ENCODE measurements at places on chromosomes 16 and 17.
A peak's percentile ranks its signal among the peaks of the same experiment; 100 is the strongest.

GRCh38 chr16:65989861-65990604, 376.5 kb upstream of the CDH5 start:
- DNase-seq, result no peak

DNA sequence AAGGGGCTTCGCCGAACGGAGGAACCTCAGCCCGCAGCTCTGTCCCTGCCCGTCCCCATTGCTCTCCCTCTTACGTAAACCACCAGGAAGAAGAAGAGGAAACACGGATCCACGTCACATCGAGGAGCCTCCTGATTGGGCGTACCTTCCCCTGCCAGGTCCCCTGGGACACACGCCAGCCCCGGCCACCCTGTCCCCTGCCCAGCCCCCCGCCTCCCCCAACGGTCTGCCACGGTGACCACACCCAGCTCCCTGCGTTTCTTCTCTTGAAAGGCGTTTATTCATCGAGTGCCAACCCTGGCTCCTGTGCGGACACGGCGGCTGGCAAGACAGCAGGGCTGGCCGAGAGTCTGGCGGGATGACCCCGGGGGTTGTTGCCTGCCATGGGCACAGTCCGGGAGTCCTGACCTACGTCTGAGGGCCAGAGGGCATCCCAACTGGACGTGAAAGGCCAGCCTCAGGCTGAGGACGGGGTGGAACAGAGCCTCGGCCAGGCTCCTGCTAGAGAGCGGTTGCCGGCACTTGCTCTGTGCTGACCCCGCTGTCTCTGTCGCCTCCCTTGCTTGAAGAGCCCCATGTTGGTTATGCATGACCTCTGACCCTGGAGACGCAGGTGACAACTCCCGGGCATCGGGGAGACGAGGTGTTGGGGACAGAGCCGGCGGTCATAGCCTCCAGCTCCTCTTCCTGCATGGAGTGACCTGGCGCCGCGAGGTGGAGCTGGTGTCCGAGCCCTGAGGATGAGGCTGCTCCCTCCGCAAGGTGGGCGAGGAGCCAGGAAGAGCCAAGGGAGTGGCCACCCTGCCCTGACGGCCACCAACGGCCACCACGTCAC, 40.5 kb upstream of the ACSF3 start:
- no peak for DNase-seq

DNA sequence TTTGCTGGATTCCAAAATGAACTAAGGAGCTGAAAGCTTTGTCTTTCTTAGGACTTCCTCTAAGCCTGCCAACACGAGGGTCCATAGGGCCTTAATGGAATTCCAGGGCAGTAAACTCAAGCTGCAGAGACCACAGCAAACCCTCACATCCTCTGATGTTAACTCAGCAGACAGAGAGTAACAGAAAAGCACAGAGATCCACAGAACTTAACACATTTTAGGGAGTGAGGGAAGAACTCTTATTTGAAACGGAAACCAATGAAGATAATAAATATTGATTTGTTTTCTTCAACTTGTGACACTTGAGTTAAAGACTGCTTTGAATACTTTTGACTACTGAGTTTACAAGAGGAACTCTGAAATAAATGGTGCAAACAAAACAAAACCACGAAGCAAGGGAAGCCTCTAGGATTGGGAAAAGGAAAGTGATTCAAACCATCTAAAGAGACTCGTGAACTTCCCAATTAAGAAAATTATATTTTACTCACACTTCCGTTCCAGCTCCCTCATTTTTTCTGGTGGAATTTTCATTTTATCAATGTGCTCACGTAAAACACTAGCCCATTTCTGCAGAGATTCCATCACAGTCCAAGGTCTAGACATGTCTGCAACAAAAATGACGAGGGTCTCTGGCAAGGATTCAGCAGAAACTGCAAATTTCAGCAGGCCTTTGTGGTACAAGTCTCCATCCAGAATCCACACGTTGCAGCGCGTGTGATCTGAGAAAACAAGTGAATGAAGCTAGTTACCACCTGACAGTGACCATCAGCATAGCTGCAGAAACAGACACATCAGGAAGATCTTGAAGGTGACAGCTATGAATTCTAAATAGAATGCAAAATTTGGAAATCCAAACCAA, 9.2 kb downstream of the DYNC1LI2 start:
- no peak for DNase-seq

- DNase-seq, result no peak
Measured at GRCh38 chr16:28932339-28933141, 769 bp downstream of the CD19 start.

- DNase-seq, result no peak
Measured at GRCh38 chr16:23504076-23504452, 6.2 kb downstream of the GGA2 start.

DNA sequence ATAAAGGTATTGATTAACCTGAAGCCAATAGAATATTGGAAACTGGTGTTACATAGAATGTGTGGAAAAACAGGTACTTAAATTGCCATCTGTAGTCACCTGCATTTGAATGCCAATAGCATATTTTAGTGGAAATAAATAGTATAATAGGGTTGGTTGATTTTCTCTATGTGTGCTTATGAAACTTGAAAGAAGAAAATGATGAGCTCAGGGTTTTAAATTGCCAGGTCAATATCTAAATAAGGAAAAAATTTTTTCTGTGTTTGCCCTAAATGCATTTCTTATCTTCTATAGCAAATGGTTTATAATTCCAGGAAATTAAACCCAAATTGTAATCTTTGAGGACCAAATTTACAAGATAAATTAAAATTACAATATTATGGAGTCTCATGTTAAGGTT, 626.6 kb downstream of the CDH8 start:
- DNase-seq, result no peak

DNA sequence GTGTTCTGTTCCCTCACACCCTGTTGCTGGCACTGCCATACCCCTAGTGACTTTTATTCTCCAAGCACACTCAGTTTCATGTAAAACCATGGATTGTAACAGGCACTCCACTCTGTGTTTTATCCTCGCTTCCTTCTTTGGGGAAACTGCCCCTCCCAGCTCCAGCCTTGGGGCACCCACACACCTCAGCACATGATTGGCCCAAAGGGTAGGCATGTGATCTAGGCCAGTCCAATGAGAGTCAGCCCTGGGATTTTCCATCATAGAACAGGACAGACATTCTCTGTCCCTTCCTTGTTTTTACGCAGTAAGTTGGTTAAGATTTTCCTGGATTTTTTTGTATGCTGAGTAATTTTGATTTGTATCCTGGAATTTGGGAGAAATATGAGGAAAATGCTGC, 115.4 kb downstream of the C16orf95 start:
- DNase-seq, result no peak

DNA sequence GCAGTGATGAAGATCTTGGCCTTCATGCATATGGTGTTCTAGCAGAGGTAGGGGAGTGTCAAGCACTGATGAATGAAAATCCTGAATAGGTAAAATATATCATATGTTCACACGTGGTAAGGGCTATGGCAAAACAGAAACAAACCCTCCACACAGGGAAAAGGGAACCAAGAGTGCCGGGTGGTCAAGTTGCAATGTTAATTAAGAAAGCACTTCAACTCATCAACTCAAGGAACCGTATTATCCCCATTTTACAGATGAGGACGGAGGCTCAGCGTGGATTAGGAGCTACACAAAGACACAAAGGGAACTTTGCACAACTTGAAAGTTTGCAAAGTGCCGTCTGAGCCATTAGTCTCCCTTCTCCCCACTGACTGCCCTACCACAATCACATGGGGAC, 28.1 kb upstream of the MEOX1 start:
- no peak for DNase-seq

DNA sequence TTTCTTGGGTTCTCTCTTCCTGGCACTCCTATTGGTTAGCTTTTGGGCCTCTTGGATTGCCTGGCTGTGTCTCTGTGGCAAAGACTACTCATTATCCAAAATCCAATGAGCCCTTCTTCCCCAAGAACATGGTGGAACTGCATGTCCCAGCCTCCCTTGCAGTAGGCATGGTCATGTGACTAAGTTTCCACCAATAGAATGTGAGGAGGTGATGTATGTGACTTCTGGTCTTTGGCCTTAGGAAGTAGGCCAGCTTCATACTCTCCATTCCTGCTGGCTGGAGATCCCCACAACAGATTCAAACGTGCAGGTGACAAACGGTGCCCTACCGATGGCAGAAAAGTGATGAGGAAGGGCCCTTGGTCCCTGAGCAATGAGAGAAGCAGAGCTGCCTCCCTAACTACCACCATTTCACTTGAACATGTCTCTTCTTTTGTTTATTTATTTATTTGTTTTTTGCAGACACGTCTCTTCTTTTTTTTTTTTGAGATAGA, 17.3 kb upstream of the SPN start:
- DNase-seq, result no peak

DNA sequence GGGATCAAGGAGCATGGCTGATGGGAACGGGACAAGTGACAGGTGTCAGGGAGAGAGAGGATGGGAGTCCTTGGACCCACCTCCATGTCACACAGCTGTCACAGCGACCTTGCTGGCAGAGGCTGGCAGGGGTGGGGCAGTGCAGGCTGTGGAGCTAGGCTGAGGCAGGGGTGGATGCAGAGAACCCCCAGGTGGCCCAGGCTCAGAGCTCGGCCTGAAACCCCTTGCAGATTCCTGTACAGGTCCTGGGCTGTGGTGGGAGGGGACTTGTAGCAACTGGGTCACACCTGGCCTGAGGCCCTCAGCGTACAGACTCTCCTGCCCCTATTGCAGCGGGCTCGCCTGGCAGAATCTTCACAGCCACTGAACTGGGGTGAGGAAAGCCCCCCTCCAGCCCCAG, 174.1 kb downstream of the NTN1 start:
- no peak for DNase-seq

DNA sequence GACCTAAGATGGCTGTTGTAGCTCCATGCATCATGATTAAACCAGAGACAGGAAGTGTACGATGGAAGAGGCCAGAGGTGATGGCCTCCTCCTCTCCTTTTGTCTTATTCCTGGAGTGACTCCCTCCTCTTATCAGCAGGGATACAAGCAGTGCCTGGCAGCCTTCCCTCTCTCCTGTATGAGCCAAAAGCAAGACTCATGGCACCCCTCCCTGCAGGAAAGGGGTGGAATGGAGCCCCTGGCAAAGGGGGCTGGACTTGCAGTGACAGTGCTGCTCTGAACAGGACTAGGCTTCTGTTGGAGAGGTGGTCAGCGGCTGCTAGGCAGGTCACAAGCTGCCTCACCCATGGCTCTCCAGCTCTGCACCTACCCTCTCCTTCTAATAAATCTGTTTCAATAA, 8.4 kb downstream of the TXNL4B start:
- no peak for DNase-seq

- no peak for DNase-seq
Measured at GRCh38 chr17:263271-263670, 81.8 kb upstream of the DOC2B start.

DNA sequence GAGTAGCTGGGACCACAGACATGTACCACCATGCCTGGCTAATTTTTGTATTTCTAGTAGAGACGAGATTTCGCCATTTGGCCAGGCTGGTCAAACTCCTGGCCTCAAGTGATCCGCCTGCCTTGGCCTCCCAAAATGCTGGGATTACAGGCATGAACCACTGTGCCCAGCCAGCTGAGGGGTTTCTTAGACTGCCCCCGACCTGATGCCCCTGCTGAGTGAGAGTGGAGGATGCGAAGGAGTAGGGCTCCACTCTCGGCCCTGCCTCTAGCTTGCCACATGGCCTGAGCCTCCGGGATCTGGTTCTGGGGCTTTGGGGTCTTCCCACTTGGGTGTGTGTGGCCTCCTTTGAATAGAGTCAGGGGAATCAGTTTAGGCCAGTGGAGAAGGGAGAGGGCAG, 11.0 kb downstream of the GPR179 start:
- no peak for DNase-seq

GRCh38 chr17:55570391-55570790, 59.1 kb upstream of the SMIM36 start:
- no peak for DNase-seq

- no peak for DNase-seq
Measured at GRCh38 chr16:87725596-87726235, 40.1 kb downstream of the KLHDC4 start.

DNA sequence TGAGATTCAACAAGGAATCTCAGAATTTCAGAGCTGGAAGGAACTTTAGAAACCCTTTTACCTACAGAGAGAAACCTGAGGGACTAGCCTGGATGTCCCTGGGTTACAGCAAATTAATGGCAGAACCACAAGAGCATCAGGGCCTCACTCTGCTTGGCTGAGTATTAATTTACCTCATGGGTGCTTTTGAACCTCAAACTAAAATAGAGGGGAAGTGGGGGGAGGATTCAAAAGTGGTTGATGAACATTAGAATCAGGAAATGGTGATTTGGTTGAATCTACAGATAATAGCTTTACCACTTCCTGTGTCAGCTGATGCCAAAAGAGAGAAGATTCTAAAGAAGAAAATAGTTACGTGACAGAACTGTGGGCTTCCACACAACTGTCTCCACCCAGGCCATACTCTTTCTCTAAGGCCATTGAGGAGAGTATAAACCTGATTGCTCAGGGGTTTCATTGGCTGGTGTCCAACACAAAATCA, 11.3 kb upstream of the SKAP1 start:
- no peak for DNase-seq

DNA sequence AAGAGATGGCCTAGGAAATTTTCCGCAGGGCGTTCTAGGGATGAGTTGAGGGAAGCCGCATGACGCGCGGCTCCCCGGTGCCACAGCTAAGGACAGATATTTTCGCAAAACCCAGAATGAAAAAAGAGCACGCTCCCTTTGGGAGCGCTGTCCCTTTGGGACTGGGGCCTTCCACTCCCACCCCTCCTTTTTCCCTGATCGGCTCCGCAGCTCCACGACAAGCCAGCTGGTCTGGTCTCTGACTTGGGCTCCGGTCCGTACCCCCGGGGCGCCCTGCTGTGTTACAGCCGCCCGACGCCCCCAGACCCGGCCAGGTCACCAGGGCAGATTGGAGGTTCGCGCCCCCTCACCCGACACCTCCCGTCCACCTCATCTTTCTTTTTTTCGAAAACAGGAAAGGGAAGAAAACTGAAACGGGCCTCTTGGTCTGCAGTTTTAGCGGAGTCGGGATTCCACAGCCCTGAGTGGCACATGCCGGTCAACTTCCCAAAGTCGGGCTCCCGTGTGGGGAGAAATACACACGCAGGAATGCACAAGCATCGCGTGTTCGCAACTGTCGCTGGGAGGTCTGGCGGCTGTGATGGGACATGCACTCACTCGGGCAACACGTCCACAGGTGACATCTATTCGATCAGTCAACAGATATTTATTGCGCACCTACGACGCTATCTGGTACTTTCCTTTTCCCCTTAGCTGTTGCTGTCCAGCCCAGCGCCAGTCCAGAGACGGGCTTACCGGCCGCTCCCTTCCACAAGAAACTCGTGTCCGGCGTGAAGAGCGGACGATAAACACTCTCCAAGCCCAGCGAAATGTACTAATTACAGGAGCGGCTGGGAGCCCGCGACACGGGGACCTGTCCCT, 3.9 kb upstream of the SOX9 start:
- no peak for DNase-seq

- DNase-seq, result no peak
Measured at GRCh38 chr17:9032151-9032550, 10.8 kb downstream of the NTN1 start.

- DNase-seq, result no peak
Measured at GRCh38 chr16:31093132-31093703, 1.4 kb downstream of the VKORC1 start.

GRCh38 chr17:7932483-7932891, 481 bp downstream of the CNTROB start:
- peak; percentile 54 for DNase-seq
